ENCODE measurements at places on chromosomes 7 and 10.

- no peak for DNase-seq
Observed at GRCh38 chr7:45400680-45401079, 173.5 kb upstream of the ADCY1 start.

- no peak for DNase-seq
Observed at GRCh38 chr7:157825325-157825724, 488.5 kb downstream of the DNAJB6 start.

DNA sequence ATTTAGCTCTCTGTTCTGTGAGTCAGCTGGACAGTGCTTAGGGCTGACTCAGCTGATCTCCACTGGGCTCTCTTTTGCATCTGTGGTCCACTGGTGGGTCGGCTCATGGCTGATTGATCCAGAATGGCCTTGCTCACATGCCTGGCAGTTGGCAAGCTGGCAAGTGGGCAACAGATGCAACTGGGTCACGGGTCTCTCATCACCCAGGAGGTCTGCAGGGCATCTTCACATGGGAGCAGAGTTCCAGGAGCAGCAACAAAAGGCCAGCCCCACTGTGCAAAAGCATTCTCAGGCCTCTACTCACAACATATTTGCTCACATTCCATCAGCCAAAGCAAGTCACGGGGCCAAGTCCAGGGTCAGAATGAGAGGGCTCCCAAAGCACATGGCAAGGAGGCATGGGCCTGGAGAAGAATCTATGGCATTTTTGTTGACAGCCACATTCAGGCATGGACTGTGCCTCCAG is 98.8 kb downstream of the OAT start:
- no peak for DNase-seq

GRCh38 chr10:13401142-13401541 is 53.0 kb upstream of the SEPHS1 start:
- DNase-seq, result no peak

DNA sequence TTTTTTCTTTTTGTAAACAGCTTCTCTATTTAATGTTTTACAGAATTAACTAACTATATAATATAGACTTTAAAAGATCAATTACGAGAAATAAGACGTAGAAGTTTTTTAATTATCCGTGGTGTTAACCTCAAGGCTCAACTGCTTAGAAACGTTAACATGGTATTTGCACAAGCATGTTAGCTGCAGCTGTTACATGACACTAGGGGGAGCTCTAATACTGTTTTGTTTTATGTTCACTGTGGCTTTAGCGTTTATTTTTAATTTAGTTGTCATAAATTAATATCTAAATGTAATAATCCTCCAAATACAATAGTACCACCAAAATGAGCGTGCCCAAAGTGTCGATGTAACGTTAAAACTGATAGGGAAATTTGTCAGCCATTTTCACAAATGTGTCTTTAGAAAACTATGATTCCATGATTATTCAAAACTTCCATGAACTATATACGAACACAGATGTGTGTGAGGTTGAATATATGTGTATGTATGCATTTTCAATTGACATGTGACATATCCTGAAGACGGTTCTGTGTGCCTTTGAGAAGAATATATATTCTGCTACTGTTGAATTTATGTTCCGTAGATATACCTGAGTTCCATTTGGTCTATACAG is 828.8 kb upstream of the MBL2 start:
- DNase-seq, result no peak

GRCh38 chr10:102435529-102436233 is 3.3 kb upstream of the CUEDC2 start:
- DNase-seq, result peak; percentile 31

- DNase-seq, result no peak
Observed at GRCh38 chr10:118207470-118208007, 134.6 kb downstream of the FAM204A start.

DNA sequence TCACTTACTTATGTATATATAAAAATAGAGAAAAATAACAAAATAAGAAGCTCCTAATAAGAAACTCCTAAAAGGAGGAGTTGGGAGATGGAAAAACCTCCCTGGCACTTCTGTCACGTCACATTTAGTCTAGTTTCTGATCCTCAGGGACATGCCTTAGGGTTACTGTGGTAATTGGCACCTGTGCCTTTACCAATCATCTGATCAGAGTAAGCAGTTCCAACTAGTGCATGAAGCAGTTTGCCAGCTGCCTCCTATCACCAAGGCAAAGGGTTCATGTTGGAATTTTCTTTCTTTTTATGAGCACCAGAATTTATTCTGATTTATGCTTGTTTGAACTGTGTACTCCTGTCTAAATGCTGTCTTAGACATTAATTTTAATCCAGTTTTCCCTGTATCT is 49.9 kb downstream of the ARL4A start:
- DNase-seq, result no peak

GRCh38 chr7:158559356-158559755 is 28.3 kb downstream of the PTPRN2 start:
- no peak for DNase-seq

- peak; percentile 12 for DNase-seq
Observed at GRCh38 chr10:29392376-29393021, 103.6 kb downstream of the LYZL1 start.

- no peak for DNase-seq
Observed at GRCh38 chr7:51471210-51471980, 154.8 kb upstream of the COBL start.

DNA sequence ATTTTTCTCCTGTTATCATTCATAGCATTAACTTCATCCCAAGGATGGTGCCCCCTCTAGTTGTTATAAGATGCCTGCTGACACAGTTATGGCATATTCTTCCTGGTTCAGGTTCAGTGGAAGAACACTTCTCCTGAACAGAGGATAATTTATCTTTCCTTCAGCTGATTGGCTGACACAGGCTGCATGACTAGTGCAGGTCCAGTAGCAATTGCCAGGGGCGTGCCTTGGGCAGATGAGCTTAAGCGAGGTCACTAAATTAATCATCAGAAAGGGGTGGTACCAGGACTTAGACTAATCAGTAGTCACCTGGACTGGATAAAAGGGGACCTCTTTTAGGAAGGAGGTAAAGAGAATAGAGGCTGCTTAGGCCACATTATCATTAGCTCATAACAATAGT is 42.3 kb downstream of the BZW2 start:
- no peak for DNase-seq

- no peak for DNase-seq
Observed at GRCh38 chr7:127578711-127579275, 6.6 kb downstream of the GCC1 start.

DNA sequence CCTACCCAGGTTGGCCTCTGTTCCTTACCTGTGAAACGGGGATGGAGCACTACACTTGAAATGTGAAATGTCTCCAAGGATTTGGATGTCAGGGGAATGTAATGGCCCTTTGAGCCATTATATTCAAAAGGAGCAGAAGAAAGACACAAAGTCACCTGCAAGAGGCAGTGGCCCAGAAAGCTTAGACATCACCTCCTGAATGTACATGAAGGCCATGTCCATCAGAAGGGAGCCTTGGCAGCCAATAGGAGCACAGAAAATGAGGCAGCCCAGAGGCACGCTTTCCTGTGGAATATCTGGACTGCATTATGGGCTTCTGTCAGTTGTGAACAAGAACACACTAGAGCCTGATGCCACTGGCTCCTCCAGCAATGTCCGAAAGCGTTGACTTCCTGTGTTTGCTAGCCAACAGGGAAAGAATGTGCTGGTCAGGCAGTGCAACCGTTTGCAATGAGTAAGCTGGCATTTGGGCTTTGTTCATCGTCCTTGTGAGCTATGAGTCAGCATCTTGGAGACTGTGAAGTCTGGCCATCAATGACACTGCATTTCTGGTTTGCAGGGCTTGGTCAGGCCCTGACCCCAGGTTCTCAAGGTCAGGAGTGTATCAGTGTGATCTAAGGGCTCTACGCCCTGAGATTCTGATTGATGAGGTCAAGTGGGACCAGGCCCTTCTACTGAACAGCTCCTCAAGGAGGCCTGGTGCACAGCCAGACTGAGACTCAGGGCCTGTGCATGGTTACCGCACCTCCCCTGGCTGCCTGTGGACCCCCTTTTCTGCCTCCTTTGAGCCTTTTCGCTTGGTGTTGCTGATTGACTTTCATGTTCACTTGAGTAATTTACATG is 222.4 kb downstream of the RPS24 start:
- DNase-seq, result no peak

DNA sequence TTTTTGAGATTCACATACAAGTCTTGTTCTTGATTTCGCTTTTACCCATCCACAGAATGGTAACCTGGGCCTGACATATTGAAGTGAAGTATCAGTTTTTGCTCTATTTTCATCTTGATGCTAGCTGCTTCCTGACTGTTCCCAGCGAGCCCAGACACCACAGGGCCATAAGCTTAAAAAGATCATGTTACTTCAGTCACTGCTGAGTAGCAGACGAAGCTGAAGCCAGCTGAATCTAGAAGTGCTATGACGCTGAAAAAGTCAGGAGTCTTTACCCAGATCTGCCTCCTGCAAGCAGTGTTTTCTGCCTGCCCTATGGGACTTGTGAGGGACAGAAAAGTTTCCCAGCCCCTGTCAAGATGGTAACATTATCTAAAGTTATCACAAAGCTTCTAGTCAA is 2.7 kb upstream of the PRXL2A start:
- DNase-seq, result no peak

- DNase-seq, result no peak
Observed at GRCh38 chr7:132244903-132245480, 331.3 kb downstream of the PLXNA4 start.

GRCh38 chr7:46979439-46979838 is 602.5 kb downstream of the TNS3 start:
- DNase-seq, result no peak

DNA sequence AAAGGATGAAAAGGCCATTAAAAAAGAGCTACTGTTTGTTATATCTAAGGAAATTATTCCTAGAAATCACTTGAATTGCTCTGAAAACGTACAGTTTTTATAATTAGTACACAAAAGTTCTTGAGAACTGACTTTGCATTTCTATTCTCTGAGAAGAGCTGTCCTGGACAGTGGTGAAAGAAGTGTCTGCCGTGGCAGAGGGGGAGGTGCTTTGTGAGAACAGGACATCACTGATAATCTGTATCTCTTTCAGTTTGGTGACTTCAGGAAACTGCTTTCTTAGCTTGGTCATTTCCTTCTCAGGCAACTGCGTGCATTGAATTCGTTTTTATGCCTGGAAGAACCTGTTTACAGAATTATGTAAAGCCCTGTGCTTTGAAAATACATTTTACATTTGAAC is 52.1 kb downstream of the POLL start:
- DNase-seq, result no peak

DNA sequence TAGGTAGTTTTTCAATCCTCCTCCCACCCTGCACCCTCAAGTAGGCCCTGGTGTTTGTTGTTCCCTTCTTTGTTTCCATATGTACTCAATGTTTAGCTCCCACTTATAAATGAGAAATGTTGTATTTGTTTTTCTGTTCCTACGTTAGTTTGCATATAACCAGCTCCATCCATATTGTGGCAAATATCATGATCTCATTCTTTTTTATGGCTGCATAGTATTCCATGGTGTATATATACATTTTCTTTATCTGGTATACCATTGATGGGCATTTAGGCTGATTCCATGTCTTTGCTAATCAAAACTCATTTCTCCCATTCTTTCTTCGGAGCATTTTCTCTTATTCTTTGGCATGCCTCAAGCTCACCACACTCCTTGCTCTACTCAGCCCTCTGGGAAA is 789.6 kb upstream of the KCND2 start:
- DNase-seq, result no peak

DNA sequence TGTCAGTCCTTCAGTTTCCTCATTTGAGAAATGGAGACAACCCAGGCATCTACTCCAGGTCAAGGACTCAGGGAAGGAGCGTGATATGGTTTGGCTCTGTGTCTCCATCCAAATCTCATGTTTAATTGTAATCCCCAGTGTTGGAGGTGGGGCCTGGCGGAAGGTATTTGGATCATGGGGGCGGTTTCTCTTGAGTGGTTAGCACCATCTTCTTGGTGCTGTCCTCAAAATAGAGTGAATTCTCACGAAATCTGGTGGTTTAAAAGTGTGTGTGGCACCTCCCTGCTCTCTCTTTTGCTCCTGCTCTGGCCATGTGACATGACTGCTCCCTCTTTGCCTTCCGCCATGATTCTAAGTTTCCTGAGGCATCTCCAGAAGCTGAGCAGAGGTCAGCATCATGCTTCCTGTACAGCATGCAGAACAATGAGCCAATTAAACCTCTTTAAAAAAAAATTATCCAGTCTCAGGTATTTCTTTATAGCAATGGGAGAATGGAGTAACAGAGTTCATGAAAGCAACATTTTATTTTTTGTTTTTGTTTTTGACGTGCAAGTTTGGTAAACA is 30.0 kb downstream of the ARHGAP22 start:
- DNase-seq, result no peak
